ENCODE measurements at places on chromosomes 5 and 9. TPM values are rescaled to one million over a fixed set of nuclear protein-coding genes. Genes with fewer than 3 reads are reported as not detected.

- DNase-seq, result peak; percentile 62
These were observed 94.9 kb downstream of the CACNA1B start for GRCh38 chr9:137972355-137972987.

- DNase-seq, result no peak
These were observed 14.5 kb downstream of the CATSPER3 start for GRCh38 chr5:134982230-134982629.

DNA sequence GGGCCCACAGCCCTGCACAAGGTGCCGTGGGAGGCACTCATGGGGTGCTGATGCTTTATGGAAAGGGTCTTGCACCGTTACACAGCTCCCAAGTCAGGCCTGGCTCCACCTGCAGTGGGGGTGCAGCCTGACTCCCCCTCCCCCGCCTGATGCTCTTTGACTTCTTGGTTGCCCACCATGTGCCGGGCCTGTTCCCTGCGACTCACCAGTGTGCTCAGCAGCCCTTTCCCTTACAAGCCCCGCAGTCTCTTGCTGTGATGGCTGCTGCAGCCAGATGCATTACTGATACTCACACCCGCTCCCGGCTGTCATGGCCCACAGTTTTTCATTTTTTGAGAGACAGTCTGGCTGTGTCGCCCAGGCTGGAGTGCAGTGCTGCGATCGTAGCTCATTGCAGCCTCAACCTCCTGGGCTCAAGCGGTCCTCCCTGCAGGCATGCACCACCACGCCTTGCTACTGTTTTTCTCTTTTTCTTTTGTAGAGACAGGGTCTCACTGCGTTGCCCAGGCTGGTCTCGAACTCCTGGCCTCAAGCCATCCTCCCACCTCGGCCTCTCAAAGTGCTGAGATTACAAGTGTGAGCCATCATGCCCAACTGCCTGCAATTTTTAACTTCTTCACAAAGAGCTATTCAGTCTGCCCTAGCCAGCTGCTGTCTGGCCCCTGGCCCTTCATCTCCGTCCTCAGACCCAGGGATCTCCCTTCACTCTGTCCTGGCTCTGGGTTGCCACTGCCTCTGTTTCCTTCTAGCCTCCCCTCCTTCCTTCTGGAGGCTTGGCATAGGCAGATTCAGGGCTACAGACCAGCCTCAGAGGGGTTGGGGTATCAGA is 109.5 kb downstream of the RXRA start:
- no peak for DNase-seq

DNA sequence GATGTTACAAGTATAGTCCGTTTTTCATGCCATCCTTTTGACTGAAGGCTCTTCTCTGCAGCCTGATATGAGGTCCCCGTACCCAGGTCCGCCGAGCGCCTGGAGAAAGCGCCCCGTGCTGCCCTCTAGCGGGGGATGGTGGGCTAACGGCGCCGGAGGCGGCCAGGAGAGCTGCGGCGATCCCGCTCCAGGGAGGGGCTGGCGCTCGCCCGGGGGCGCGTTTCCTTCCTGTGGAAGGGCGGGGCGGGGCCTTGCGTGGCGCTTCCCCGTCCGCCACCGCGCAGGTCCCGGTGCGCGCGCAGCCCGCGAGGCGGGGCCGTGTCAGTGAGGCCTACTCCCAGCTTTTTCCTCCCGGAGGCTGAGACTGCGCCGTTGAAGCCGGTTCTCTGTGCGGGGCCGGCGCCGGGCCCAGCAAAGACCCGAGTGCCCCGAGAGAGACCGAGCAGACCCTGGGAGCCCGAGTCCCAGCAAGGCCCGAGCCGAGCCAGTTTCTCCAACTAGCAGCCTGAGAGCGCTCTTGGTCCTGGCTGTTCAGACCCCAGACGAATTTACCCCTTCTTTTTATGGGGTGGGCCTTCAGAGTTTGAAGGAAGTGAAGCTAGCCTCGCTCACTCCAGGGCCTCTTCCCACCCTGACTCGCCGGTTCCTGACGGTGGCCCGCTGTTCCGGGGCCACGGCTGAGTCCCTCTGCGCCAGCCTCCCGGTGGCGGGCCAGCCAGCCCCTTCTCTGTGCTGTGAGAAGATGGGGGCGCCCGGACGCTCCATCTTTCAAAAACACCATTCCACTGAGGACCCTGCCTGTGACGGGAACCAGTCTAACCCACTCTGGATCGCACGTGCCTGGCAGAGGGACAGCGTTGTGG is 9.7 kb upstream of the PHF2 start:
- peak; percentile 100 for DNase-seq

DNA sequence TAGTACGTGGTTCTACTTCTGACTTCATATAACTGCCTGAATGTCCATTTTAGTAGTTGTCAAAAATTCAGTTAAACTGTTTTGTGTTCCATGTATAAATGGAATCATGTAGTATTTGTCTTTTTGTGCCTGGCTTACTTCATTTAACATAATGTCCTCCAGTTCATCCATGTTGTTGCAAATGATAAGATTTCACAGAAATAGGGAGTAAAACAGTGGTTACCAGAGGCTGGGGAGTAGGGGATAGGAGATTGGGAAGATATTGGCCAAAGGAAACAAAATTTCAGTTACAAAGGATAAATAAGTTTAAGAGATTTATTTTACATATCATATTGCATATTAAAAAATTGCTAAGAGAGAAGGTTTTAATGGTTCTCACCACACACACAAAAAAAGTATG is 425.0 kb upstream of the MEF2C start:
- no peak for DNase-seq

DNA sequence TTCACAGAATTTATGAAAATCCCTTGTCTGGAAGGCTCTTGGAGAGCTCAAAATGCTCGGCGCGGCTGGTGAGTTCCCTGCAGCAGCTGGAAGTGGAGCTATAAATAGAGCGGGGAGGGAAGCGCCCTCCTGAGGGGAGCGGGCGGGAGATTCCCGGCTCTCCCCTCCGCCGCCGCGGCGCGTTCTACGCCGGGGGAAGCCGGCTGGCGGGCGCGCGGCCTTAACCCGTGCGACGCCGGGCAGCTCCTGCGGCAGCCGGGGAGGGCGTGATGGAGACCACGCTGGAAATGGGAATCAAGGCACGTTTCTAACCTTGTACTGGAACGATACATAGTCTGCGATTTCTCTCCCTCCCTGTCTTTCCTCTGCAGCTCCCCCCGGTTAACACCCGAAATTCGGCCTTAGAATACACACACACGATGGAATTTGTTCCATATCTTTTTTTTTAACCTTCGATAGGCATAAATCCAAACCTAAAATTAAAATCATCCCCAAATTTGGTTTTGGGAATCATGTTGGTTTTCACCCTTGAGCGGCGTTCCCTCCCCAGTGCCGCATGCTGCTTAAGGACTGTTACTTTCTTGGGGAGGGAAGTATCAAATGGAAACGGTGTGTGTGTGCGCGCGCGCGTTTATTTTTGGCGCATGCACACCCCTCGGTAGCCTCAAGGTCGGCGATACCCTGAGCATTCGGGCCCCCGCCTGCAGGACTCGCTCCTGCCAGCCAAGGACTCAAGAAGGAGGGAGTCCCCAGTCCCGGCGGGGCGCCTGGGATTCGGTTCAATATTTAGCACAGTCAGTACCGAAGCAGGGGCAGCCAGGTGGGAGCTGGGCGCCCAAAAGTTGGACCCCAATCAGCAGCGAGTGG is 306.3 kb upstream of the KCNN2 start:
- DNase-seq, result peak; percentile 78

GRCh38 chr9:123344192-123344949 is 11.6 kb upstream of the CRB2 start:
- DNase-seq, result no peak

DNA sequence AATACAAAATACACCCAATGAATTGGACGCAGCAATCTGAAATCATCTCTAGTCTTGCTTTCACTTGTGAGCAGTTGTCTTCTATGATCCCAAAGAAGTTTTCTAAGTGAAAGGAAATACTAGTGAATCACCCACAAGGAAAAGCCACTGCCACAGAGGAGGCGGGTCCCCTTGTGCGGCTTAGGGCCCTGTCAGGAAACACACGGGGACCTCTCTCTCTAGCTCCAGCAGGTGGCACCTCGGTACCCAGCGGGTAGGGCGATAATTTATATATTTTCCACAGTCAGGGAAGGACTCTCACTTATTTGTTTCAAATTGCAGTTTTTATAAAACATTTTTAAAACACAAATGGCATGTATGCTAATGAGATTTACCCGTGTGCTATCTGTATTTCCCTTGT is 417.1 kb downstream of the KDM4C start:
- no peak for DNase-seq

DNA sequence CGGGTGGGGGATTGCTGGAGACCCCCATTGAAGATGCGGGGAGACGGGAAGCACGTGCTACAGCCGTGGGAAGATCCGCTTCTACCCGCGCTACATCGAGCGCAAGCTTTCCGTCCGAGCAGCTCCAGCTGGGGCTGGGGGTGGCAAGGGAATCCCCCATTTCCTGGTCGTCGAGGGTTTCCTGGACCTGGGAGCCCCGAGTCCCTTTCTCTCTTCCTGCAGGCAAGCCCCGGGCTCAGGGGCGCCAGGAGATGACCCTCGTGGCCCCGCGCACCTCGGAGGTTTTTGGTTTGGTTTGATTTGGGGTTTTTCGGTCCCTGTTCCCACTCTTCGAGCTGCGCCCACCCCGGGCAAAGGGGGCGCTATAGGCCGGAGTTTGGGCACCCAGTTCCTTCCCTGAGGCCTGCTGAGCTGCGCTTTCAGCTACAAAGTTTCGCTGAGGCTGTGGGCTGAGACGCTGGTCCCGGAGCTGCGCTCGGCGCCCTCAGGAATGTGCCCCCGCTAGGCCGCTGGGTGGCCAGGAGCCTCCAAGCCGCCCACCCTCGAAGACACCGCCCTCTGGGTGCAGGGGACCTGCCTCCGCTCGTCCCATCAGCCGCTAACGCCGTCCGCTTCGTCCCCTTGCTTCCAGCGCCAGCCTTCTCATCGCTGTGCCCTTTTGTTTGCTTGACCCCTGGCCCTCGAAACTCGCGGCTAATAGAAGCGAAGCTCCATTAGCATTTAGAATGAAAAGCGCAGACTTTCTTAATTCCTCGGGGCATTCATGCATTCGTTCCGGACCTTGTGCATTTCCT is 2.9 kb downstream of the NR4A3 start:
- peak; percentile 74 for DNase-seq

- no peak for DNase-seq
These were observed 187.3 kb downstream of the CDH12 start for GRCh38 chr5:22665801-22666200.

DNA sequence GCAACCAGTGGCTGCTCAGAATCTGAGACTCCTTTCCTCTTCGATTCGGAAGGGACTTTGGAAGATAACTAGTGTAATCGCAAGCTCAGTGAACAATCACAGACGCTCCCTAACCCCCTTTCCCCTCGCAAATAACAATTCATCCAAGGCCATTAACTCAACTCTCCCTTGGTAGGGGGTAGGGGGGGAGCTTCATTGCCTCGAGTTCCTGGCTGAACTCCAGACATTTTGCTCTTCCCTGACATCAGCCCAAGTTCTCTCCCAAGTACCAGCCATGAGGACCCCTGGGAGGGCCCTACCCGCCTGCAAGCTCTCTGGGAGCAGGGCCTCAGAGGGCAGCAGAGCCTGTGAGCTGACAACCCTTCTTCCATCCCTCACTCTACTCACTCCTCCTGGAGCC is 8.4 kb downstream of the FAM163B start:
- DNase-seq, result no peak

DNA sequence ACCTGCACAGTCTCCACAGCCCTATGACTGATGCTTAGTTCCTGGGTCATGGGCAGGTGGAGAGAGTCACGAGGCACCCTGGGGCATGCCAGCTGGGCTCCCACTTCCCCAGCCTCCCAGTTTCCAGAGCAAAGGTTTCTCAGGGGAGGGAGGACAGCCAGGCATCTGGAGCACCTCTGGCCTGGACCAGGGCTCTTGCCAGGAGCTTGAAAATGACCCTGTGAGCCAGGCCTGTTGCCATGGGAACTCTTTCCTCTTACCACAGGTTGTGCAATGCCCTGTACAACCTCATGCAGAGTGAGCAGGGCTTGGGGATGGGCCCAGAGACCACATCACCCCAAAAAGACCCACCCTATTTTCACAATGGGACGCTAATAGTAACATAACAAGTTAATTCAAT is 113.1 kb downstream of the PSD2 start:
- no peak for DNase-seq

GRCh38 chr9:110837401-110838005 is 168.9 kb downstream of the MUSK start:
- no peak for DNase-seq

GRCh38 chr5:145847499-145848497 is 12.7 kb upstream of the PRELID2 start:
- no peak for DNase-seq

DNA sequence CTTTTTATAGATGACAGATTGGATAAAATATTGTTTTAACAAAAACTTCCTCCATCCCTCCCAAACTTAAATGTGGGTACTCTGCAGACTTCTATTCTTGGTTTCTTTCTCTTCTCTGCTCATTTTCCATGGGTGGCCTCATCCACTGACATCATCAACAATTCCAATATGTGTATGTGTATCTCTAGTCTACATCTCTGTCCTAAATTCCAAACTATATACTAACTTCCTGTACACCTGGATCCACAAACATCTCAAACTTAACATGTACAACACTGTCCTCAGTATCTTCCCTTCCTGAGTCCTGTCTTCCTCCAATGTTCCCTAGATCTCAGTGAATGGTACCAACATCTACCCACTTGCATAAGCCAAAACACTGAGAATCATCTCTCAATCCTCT is 28.5 kb upstream of the CDK5RAP2 start:
- no peak for DNase-seq

DNA sequence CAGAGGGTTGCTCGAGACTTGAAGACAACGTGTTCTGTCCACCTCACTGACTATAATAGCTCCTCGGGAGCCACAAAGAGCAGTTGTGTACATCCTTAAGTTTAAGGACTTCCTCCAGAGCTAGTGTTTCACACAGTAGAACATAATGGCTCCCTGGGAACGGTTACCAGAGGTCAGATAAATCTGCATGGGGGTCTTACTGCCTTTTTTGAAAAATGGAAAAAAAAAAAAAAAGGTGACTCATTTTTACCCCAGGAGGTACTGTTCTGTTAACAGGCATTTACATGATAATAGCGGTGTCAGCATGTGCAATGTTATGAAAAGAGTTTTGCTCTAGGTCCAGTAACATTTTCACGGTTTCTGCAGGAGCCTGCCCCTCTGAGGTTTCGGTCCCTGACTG is 498.9 kb upstream of the WWC1 start:
- DNase-seq, result no peak

Gene CER1
- total RNA-seq, result 0.99 TPM

Gene EQTN
- not detected for total RNA-seq

Gene RASEF
- total RNA-seq, result 10.0 TPM

Gene MARVELD2
- 62.5 TPM for total RNA-seq

Gene PSD2
- 0.19 TPM for total RNA-seq

Gene C6
- total RNA-seq, result 2.3 TPM

Gene SPAG8
- 14.2 TPM for total RNA-seq

Data from type B pancreatic cell (in vitro differentiated cells).